Progenitor cell of endocrine pancreas (in vitro differentiated cells): ENCODE measurements at places on chromosomes 16 and 17.

GRCh38 chr16:50485232-50485631 lies 63.0 kb upstream of the NKD1 start:
- no peak for DNase-seq

GRCh38 chr17:1031711-1032110 lies 34.8 kb downstream of the TIMM22 start:
- no peak for DNase-seq

- no peak for DNase-seq
These were observed 5.1 kb upstream of the PERCC1 start for GRCh38 chr16:1425616-1426370.

- DNase-seq, result no peak
These were observed 5.0 kb upstream of the SERPINF2 start for GRCh38 chr17:1737531-1738291.

DNA sequence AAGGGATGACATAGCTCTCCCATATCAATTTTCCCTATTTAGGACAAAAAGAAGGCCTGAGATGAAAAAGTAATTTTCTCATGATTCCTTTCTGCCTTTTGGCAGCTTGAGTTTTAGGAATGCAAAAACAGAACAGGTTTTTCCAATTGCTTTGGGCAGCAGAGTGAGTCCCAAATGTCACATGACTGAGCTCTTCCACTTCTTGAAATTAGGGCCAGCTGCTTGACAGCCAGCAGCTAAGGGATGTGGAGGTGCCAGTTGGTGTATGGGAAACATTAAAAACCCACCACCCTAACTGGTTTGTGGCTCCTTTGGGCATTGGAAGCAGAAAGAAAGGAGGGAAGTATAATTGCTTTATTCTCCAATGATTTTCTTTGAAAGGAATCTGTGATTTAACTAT lies 133.8 kb upstream of the FAM20A start:
- DNase-seq, result no peak

GRCh38 chr17:45090711-45091110 lies 29.6 kb downstream of the NMT1 start:
- no peak for DNase-seq

- no peak for DNase-seq
These were observed 180.9 kb downstream of the ZNF423 start for GRCh38 chr16:49674990-49675389.

DNA sequence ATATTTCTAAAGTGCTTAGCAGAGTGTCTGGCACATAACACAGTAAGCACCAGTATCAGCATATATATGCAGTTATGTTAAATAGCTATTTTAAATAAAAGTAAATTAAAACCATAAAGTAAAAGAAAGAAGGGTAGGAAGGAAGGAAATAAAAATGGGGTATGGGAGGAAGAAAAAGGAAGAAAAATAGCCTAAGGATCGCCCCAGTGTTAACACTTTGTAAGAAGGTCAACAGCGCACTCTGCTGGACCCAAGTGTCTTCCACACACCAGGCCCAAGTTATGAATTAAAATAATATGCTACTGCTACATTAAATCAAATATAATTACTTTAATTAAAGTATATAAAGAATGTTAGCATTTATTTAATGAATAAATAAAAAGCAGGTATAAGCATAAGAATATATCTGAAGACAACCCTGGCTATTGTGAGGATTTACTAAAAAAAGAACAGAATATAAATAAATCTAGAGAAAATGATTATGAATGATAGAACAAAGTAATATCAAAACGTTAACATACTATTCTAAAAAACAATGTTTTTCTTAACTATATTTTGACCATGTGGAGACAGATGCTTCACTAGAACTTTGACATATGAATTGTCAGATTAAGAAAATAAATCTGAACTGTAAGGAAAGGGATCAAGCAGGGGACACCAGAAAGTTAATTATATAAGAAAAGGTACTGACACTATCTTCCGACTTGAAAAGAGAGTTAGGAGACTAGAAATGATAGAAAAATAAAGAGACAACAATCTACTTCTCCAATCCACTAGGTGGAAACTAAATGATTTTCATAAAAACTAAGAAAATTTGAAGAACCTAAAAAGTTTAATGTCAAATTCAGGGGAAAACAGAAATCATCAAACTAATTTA lies 25.9 kb downstream of the BRIP1 start:
- peak; percentile 15 for DNase-seq

GRCh38 chr17:51595826-51596398 lies 335.6 kb downstream of the UTP18 start:
- DNase-seq, result no peak

DNA sequence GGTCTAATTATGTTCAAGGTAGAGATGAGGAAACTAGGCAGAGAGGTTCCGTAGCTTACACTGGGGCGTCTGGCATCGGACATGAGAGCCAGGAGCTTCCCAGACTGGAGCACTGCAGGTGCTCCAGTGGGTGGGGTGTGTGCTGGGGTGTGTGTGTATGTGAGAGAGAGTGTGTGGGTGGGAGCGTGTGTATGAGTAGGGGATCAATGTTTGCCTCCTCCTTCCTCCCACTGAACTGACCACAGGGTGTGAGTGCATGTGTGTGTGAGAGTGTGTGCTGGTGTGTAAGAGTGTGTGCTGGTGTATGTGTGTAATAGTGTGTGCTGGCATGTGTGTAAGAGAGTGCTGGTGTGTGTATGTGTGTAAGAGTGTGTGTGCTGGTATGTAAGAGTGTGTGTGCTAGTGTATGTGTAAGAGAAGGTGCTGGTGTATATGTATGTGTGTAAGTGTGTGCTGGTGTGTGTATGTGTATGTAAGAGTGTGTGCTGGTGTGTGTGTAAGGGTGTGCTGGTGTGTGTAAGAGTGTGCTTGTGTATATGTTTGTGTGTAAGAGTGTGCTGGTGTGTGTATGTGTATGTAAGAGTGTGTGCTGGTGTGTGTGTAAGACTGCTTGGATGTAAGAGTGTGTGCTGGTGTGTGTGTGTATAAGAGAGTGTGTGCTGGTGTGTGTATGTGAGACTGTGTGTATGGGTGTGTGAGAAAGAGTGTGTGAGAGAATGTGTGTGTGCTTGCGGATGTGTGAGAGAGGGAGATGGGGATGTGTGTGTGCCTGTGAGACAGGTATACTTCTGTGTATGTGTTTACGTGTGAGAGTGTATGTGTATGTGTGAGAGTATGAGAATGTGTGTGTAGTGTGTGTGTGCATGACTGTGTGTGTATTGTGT lies 139.9 kb downstream of the MRM1 start:
- DNase-seq, result no peak
